ENCODE measurements at places on chromosomes 12 and 14.

DNA sequence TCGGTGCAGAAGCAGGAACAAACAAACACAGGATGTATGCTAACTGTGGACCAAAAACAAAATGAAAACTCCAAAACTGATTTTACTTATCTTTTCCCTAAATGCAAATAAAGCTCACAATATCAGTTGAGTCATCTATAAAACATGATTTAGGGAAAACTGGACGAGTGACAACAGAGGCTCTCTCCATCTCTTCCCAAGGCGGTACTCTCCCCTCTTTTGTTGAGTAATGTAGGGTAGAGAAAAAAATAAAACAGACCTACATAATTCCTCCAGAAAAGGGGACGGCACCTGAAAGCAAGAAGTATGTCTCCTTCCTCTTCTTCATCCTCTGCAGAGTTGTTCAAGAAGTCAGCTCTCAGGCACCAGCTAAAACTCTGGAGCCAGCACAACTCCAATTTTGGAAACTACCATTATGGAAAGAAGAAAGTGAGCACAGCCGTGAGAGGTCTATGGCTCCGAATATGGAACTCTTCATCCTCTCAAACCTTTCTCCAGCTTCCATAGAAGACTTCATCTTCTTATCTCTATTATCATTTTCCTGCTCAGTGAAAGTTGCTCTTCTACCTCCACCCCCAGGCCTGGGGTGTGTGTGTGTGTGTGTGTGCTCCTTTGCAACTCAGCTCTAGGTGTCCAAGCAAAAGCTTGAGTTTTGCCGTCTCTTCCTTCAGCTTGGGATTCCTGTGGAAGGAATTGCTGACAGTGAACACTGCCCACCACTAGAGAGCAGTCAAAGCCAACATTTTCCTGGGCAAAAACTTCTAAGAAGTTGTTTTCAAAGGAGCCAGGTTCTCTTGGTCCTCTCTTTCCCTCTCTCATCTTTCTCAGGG lies 155.4 kb downstream of the DIO2 start:
- DNase-seq, result peak; percentile 43

DNA sequence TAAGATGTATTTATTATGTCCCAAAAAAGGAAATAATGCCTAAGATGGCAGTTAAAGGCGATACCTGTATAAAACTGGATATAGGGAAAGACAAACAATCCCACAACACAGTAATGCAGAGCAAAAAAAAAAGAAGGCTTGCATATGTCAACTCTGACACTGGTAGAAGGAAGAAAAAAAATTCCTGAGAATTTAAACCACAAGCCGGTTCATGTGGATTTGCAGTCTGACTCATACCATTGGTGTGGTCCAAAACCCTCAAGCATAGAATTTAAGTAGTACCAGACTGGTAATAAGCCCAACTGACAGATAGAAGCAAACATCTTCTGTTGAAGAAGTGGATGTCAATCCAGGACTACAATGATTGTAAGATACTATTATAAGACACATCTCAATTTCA lies 7.2 kb downstream of the DNAI7 start:
- DNase-seq, result no peak

GRCh38 chr12:117187421-117187820 lies 2.8 kb downstream of the FBXO21 start:
- DNase-seq, result no peak

- peak; percentile 55 for DNase-seq
These were observed 5.4 kb downstream of the FOS start for GRCh38 chr14:75283833-75284563.

DNA sequence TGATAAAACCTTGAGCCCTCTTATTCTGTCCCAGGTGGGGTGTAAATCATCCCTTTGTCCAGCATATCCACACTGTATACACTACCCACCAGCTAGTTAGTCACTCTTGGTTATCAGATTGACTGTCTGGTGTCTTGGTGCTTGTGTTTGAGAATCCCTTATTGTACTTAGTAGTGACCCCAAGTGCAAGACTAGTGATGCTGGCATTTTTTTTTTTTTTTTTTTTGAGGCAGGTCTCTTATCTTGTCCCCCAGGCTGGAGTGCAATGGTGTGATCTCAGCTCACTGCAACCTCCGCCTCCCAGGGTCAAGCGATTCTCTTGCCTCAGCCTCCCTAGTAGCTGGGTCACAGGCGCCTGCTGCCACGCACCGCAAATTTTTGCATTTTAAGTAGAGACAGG lies 5.8 kb downstream of the VRK1 start:
- DNase-seq, result no peak

Data from Kasumi-1 (cell line).